ENCODE measurements at places on chromosomes 1 and 21.

GRCh38 chr1:235867903-235868469 lies 1.3 kb upstream of the LYST start:
- DNase-seq, result no peak

GRCh38 chr1:63200676-63201075 lies 121.7 kb upstream of the FOXD3 start:
- no peak for DNase-seq

GRCh38 chr1:105210747-105211146 lies 1461.0 kb downstream of the AMY1C start:
- DNase-seq, result no peak

GRCh38 chr1:154276797-154277196 lies 4.4 kb downstream of the HAX1 start:
- DNase-seq, result no peak

- no peak for DNase-seq
Measured at GRCh38 chr1:235571482-235571881, 67.2 kb upstream of the B3GALNT2 start.

DNA sequence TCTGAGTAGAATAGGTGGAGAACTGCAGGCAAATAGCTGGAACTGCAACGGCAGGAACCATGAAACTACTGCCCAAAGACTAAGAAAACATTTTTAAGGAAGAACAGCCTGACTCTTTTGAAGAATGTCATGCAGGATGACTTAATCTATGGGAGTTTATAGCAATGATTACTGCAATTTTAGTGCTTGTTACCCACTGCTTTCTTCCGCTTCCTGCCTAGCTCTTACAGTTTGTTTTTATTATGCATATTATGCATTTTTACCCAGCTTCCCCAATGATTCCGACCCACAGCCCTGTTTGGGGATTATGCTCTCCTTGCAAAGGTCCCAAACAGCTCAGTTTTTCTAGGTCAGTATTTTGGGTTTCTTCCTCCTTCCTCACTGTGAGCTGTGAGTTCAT lies 71.2 kb downstream of the PCNX2 start:
- DNase-seq, result no peak

- DNase-seq, result no peak
Measured at GRCh38 chr21:36223451-36223850, 66.8 kb downstream of the DOP1B start.

DNA sequence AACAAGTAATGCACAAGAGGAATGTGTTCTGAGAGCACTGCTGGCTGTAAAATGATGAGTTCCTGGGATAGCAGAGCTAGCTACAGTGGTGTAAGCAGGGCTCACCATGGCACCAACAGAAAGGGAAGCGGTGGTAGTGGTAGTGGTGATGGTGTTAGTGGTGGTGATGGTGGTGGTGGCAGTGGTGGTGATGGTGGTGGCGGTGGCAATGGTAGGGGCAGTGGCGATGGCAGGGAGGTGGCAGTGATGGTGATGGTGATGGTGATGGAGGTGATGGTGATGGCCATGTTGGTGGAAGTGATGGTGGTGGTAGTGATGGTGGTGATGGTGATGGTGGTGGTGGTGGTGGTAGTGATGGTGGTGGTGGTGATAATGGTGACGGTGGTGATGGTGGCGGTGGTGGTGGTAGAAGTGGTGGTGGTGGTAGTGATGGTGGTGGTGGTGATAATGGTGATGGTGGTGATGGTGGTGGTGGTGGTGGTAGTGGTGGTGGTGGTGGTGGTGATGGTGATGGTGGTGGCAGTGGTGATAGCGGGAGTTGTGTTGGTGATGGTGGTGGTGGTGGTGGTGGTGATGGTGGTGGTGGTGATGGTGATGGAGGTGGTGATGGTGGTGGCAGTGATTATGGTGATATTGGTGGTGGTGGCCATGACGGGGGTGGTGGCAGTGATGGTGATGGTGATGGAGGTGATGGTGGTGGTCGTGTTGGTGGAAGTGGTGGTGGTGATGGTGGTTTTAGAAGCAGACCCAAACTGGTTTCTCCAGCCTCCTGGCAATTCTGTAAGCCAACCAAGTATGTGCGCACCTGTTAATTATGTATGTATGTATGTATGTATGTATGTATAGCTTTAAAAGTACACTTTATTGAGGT lies 254.1 kb downstream of the TRABD2B start:
- DNase-seq, result no peak

DNA sequence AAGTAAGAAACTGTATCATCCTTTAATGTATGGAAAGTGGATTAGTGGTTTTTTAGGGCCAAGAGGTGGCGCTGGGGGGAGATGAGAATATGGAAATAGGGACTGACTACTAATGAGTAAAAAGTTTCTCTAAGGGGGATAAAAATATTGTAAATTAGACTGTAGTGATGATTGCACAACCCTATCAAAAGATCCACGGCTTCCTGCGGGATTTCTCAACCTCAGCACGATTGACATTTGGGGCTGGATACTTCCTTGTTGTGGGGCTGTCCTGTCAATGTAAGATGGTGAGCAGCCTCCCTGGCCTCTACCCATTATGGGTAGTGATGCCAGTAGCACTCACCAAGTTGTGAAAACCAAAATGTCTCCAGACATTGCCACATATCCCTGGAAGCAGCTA lies 36.0 kb upstream of the PRDM2 start:
- no peak for DNase-seq

GRCh38 chr1:94651076-94651475 lies 109.5 kb upstream of the F3 start:
- no peak for DNase-seq

DNA sequence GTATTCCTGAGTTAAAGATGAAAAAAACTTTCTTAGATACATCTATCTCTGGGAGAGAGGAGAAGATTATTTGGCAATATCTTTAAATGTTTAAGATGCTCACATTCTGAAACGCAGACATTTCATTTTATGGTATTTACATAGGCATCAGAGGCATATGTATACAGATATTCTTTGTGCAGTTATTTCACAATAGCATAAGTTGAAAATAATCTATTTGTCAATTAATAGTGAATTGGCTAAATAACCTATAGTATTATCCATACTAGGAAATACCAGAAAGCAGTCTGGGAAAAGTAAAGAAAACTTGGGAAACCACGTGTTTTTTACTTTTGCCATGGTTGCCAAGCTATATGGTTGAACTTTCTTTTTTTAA lies 35.9 kb downstream of the GLUL start:
- DNase-seq, result no peak

DNA sequence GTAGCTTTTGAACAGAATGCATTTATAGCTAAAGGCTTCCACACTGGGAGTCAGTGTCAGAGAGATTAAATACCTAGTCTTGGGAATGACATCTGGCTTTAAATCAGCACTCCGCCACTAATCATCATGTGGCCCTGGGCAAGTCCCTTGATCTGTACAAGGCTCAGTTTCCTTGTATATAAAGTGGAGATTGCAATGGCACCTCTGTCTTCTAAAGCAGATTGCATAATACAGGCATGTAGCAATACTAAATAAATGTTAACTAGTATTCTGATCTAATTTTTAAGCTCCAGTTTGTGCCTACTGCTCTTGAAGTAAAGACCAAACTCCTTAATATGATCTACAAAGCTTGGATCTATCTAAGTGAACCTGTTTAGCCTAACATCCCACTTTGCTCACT lies 249.4 kb downstream of the PLPP3 start:
- no peak for DNase-seq

- no peak for DNase-seq
Measured at GRCh38 chr1:62357916-62358315, 38.7 kb upstream of the KANK4 start.

DNA sequence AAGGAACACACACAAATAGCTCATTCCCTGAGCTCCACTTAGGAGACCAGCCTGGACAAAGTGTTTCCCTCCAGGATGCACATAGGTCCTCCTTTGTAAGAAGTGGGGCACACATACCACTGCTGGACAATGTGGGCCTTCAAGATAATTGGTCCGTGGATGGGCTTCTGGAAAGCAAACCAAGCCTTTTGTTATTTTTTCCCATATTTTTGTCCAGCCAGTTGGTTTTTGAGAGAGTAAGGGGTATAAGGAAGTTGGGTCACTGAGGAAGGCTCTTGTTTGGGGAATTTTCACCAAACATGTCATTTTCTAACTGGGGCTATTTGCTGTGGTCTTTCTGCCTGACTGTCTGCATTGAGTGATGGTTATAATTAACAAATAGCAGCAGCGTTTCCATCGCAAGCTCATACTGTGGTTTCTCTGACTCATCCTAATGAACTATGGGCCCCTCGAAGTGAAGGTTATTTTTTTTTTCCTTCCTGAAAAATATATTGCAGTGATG lies 306.3 kb upstream of the DUSP10 start:
- no peak for DNase-seq

DNA sequence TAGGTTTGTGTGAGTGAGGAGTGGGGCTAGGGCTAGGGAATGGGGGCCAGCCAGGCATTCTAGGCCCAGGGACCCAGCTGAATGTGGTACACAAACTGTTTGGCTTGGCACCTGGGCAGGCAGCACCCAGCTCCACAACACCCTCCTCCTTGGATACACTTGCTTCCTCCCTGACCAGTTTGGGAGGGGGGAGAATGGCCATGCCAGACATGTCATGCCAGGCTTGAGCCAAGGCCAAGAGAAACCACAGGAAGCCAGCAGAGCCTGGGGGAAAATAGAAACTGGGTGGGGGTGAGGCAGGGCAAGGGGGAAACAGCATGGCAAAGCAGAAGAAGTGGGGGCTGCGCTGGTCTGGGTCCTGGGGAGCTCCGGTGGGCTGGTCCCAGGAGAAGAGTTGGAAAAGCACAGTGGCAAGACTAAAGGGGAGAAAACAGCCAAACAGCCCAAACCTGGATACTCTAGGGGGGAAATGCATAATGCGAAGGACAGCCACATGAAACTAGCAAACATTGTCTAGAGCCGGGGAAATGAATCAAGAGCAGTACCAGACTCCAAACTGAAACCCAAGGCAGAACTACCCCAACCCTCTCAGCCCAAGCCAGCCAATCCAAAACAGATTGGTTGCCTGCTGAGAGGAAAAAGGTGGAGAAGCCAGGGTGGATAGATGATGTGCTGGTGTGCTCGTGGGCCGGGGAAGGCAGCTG lies 47.9 kb downstream of the LGR6 start:
- DNase-seq, result no peak

DNA sequence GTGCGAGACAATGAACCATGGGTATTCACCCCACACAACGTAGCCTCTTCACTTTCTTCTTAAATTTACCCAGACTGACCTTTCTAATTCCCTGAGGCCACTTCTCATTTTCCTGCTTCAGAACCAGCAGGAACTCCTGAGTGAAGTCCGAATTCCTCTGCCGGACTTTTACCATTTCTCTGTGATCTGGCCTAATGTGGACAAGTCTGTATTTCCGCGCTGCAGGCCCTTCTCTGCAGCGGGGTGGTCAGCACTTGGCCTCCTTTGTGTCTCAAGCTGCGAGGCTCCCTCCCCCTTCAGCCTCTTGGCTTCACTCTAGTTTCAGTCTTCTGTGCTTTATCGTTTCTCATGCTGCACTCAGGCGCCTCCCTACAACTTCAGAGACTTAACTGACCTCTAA lies 9.4 kb upstream of the CTBS start:
- DNase-seq, result no peak

GRCh38 chr1:115237023-115237422 lies 101.0 kb downstream of the NGF start:
- DNase-seq, result no peak

- no peak for DNase-seq
Measured at GRCh38 chr1:39646232-39647081, 7.0 kb upstream of the HEYL start.

DNA sequence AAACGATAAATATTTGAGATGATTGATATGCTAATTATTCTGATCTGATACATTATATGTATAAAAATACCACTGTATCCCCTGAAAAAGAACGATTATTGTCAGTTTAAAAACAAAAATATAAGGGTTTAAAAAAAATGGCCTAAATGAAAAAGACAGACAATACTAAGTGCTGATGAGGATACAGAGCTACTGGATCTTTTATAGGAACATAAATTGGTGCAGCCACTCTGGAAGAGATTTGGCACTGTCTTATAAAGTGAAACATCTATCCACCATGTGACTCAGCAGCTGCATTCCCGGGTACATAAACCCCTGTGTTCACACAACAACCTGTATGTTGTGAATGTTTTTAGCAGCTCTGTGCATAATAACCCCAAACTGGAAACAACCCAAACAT lies 44.2 kb downstream of the KAZN start:
- DNase-seq, result no peak

- DNase-seq, result no peak
Measured at GRCh38 chr1:78038491-78038939, 7.3 kb upstream of the GIPC2 start.

DNA sequence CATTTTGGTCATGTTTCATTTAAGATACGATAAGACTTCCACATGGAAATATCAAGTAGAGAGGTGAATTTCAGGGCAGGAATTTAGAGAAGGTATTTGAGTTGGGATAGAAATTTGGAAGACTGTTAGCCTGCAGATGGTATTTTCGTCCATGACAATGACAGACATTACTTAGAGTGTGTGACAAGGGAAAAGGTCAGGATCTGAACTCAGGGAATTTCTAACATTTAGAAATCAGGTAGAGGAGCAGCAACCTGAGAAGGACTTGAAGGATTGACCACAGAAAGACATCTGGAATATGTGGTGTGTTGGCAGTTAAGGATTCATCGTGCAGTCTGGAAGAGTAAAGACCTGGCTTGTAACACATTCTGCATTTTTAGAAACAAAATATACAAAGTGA lies 57.9 kb downstream of the RABGAP1L start:
- no peak for DNase-seq

DNA sequence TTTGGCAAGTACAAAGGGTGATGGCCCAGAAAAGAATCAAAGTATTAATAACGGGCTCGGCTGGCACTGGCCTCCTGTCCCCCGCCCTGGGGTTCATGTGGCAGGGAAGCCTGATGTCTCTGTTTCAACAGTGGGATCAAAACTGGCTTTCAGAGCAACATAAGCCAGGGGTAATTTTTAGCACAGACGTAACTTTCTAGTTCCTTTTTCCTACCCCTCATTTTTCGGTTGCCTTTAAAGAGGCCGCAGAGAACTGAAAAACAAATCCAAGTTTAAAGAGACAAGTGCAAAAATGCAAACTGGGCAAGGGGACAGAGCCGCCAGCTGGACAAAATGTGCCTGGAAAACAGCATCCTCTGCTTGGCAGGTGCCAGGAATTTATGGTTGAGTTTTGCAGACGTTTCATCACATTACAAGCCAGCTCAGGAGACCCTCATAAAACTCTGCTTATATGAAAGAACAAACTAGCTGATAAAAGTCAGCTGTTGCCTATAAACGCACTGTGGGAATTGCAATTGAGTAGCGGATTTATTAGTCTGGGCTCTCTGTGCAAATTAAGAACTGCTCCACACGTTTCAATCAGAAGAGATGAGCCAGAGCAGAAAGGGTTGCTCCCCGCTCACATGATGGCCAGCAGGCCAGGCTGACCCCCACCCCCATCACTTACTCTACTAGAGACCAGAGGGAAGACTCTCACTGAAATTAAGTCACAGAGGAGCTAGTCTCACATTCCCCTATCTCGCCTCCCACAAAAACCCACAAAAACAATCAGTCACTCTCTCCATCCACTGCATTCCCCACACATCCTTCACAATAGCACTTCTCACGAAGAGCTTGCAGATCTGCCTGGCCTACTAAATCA lies 15.8 kb upstream of the CDCA8 start:
- no peak for DNase-seq

All from activated CD4-positive, alpha-beta T cell treated with anti-CD3 and anti-CD28 coated beads, Interleukin-2, amount 50 U/mL, for 24 hours (primary cell).